Epithelial cell of proximal tubule (primary cell): ENCODE measurements at places on chromosomes 13 and 19. TPM values are rescaled to one million over a fixed set of nuclear protein-coding genes. Genes with fewer than 3 reads are reported as not detected.

COMP gene
- total RNA-seq = not detected in 2 replicates

ZNF296 gene
- 1.7 and 3.0 TPM in 2 replicates for total RNA-seq

- no peak for DNase-seq
Measured at GRCh38 chr13:50437252-50437651, 406.2 kb downstream of the DLEU7 start.

DNA sequence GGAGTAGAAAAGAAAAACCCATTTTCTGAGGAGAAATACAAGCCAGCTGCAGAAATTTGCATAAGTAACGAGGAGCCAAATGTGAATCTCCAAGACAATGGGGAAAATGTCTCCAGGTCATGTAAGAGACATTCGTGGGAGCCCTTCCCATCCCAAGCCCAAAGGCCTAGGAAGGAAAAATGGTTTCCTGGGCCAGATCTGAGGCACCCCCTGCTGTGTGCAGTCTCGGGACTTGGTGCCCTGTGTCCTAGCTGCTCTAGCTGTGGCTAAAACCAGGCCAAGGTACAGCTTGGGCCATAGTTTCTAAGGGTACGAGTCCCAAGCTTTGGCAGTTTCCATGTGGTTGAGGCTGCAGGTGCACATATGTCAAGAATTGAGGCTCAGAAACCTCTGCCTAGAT lies 444.9 kb downstream of the PCDH20 start:
- no peak for DNase-seq
